ENCODE measurements at places on chromosomes 7 and 10.

GRCh38 chr10:89156161-89156835, 50.8 kb downstream of the CH25H start:
- no peak for DNase-seq

GRCh38 chr10:68899186-68899745, 1.8 kb upstream of the DDX50 start:
- DNase-seq = no peak

DNA sequence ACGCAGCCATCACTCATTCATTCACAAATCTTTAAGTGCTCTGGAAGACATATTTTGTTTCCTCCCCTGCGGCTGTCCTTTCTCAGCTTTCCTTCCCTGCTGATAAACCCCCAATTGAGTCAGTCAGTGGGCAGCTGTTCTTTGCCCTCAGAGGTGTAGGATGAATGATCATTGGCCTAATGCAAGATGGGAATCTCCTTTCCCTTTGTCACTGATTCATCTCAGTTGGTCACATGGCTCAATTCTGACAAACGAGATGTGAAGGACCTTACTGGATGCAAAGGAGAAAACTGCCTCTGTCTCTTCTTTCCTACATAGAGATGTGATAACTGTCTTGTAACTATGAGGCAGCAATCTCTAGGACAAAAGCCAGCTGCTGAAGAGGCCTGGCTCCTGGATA, 44.6 kb downstream of the COL28A1 start:
- DNase-seq = no peak

- DNase-seq = no peak
Observed at GRCh38 chr10:102649797-102650654, 5.7 kb downstream of the TRIM8 start.

- DNase-seq = no peak
Observed at GRCh38 chr7:18550574-18550973, 55.0 kb downstream of the HDAC9 start.

- DNase-seq = no peak
Observed at GRCh38 chr10:120503689-120504088, 46.7 kb downstream of the PLPP4 start.

- no peak for DNase-seq
Observed at GRCh38 chr10:82228701-82229100, 353.7 kb downstream of the NRG3 start.

DNA sequence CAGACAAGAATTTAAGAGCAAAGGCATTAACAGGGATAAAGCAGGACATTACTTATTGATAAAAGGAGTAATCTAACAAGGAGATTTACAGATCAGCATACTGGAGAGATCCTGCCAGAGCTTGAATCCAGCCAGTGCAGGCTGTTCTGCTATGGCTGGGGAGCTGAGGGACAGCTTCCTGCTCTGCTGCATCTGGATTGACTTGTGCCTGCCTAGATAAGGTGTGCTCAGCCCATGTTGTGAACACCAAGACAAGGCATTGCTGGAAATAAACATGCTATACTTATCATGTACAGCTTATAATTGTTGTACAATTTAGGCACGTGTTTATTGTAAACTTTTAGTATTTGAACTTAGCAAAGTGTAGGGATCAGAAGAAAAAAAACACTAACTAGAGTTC, 71.7 kb downstream of the HIF1AN start:
- DNase-seq = no peak

Measured in keratinocyte (primary cell).